ENCODE measurements at places on chromosomes 7 and 10.

GRCh38 chr10:12661671-12662070 is 312.3 kb downstream of the CAMK1D start:
- no peak for DNase-seq

DNA sequence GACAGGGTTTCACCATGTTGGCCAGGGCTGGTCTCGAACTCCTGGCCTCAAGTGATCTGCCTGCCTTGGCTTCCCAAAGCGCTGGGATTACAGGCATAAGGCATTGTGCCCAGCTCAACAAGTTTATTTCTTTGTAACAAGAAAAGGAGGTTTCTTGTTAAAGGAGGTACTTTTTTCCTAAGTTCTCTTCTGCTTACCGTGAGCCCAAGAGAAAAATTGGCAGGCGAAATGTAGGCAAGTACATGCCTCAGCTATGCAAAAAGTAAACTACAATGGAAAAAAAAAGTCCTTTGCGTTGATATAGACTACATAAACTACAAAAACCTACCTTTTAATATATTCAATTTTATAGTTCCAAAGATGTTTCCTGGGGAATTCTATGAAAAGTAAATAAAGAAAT is 122.6 kb downstream of the DKK1 start:
- DNase-seq = no peak

- no peak for DNase-seq
Observed at GRCh38 chr10:77866598-77866997, 60.0 kb downstream of the DLG5 start.

DNA sequence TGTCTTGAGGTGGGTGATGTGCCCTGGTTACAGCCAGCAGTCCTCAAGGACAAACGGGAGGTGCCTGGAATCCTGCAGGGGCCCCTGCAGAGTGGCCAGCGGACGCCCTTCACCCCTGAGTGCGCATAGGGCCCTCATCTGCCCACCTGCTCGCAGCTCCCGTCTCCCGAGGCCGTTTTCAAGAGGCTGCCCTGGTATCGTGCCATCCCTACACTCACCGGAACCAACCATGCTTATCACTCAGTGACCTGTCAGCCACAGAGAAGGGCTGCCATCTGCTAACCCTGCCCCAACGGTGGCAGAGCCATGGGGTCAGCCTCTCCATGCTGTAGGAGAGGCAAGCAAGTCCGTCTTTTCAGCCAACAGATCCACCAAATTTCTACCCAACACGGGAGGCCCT is 122.0 kb downstream of the FAM53B start:
- DNase-seq = no peak

DNA sequence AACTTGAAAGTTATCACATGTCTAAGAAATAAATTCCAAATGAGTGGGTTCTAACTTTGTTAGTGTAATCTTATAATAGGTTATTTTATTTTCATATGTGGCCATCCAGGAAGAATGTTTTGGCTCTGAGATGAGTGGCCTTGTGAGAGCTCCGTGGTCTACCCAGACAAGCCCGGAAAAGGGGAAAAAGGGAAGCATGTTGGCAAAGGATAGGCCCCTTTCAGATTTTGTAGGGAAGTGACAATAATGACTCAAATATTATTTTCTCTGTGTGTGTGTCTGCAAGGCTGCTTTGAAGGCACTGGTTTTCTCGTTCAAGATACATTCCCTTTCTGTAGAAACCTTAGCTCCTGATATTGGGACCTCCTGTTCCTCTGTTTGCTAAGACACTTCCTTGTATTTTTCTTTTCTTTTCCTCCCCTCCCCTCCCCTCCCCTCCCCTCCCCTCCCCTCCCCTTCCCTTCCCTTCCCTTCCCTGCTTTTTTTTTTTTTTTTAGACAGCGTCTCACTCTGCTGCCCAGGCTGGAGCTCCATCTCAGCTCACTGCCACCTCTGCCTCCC is 240.8 kb downstream of the LRMDA start:
- no peak for DNase-seq

GRCh38 chr7:27091105-27091504 is 4.7 kb downstream of the HOXA1 start:
- no peak for DNase-seq

- no peak for DNase-seq
Observed at GRCh38 chr7:157033483-157034473, 23.3 kb upstream of the MNX1 start.

DNA sequence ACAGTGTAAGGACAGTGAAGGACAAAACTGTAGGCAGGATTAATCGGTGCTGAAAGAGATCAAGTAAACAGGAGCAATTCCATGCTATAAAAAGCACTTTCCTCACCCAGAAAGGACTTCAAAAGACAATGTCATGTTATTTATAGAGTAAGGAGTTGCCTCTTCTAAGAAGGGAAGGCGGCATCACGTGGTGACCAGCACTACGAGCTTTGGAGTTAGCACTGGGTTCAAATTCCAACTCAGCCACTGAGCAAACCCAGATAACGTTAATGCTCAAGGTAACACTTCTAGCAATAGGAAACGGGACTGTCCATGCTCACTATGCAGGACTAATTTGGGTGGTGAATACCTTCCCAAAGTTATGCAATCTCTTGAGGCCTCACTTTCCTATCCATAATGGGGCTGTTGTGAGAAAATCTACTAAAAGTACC is 715 bp upstream of the PANK1 start:
- DNase-seq = no peak

- no peak for DNase-seq
Observed at GRCh38 chr10:101228153-101228965, 904 bp downstream of the LBX1 start.

GRCh38 chr10:62671104-62671503 is 133.4 kb upstream of the ADO start:
- DNase-seq = no peak

DNA sequence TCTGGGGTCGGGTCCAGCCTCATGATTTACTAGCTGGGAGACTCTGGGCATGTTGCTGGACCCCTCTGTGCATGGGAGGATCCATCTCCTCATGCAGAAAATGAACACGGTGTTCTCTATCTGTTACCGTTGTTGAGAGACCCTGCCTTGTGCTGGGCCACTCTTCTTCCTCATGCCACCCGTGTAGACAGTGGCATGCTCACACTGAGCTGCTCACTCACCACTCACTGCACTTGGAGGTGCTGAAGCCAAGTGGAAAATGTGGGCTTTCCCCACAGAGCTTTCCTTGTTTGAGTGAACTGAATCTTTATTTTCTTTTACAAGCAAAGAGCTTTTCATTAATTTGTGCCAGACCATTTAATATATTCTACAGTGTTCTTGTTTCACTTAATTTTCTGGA is 77.5 kb upstream of the GDF10 start:
- no peak for DNase-seq

DNA sequence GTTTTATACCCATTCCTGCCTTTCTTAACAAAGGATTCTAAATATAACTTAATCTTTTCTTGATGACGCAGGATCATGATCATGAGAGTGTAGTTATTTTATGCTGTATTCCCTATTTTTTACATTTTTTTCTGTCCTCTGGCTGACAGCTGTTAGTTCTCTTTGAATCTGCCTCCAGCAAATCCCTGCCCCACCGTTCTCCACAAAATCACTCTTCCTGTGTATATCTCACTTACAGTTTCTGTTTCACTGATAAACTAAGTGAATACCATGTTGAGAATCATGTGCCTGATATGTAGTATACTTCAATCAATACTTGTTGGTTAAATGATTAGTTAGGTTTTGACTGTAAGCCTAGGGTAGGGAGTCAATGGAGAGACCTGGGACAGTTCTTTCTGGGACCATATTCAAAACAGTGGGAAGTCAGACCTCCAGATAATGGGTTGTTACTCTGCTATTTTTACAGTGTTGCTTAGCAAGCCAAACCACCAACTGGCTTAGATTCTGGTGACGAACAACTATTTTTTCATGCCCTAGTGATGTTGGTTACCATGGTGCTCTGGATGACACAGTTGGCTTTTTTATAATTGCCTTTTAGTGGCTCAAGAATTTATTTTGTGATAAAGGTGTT is 12.8 kb downstream of the CNNM1 start:
- no peak for DNase-seq

GRCh38 chr7:11848251-11848650 is 16.3 kb upstream of the THSD7A start:
- no peak for DNase-seq

DNA sequence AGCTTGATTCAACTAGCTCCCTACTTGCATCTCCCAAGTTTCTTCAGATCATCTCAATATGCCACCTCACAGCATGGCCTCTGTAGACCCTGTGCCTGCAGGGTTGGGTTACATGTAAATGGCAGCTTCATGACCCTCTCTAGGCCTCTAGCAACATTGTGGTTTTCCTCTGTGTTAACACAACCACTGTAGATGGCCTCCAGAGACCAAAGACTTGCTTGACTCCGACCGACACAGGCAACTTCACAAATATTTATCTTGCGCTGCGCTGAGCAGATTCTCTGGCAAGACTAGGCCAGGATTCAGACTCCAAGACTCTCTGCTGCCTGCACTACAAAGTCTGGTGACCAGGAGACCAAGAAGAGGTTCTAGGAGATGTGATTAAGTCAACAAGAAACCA is 75.9 kb downstream of the CNOT4 start:
- DNase-seq = no peak

DNA sequence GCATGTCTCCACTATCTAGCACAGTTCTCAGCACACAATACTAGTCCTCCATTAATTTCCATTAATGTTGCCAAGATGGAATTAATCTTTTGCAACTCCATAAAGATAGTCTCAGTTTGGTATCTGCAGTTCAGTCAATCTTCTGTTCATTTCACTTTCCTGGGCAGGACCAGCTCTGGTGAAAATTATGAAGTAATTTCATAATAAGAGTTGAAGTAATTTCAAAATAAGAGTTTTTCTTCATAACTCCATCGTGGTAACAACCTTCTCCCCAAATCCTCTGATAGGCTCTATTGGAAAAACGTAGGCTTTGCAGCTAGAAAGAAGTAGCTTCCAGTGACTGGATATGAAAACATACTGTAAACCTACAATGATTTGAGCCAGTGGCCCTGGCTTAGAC is 618.2 kb downstream of the TYW1 start:
- no peak for DNase-seq

DNA sequence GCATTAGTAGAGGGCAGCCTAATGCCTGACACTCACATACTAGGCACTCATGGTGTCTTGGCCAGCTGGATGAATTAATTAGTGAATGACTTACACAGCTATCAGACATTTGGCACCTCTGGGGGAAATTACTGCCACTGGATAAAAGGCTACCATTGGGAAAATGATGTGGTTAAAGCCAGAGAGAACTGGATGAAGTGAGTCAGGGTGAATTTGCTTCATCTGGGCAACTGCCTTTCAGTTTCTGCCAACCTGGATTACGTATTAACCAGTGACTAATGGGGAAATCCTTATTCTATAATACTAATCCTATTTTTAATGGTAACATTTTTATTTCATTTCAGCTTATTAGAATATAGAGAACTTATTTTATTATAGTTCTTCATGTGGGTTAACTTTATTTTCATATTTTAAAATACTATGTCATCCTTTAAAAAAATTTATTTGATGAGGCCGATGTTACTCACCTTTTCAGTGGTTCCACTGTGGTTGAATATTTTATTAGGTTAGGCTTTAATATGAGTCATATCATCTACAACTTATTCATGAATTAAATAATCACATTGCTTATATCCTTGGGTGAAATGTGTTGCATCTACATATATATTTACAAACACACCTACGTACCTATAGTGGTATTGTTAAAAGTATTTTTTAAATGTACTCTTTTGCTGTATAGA is 85.6 kb upstream of the CAPZA2 start:
- no peak for DNase-seq

GRCh38 chr7:2546776-2547586 is 8.3 kb downstream of the BRAT1 start:
- DNase-seq = no peak

- DNase-seq = no peak
Observed at GRCh38 chr10:121036431-121036830, 185.3 kb downstream of the WDR11 start.

- DNase-seq = no peak
Observed at GRCh38 chr7:111242141-111242755, 151.3 kb downstream of the LRRN3 start.

DNA sequence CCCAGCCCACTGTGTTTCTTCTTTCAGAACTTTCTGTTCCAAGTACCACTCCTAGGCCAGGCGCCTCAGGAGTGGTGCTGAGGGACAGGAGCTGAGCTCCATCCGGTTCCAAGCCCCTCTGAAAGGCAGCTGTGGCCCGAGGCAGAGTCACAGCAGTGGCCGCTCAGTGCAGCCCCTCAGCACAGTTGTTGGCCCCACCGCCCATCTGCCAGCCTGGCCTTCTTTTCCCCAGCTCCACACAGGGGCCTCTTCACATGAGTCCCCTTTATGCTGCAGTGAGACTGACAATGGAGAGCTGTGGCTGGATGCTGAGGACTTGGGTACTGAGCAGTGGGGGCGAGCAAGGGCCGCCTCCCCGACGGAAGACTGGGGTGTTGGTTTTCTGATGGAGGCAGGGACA is 9.5 kb downstream of the BUD31 start:
- DNase-seq = no peak

- no peak for DNase-seq
Observed at GRCh38 chr10:122847782-122848604, 2.3 kb upstream of the CUZD1 start.

Data from dorsolateral prefrontal cortex (tissue), 122 donors.